ENCODE measurements at places on chromosomes 13 and 19.

GRCh38 chr19:55247621-55248099 is 11.2 kb downstream of the PPP6R1 start:
- no peak for DNase-seq

GRCh38 chr13:46339035-46339666 is 47.9 kb downstream of the RUBCNL start:
- DNase-seq: no peak

DNA sequence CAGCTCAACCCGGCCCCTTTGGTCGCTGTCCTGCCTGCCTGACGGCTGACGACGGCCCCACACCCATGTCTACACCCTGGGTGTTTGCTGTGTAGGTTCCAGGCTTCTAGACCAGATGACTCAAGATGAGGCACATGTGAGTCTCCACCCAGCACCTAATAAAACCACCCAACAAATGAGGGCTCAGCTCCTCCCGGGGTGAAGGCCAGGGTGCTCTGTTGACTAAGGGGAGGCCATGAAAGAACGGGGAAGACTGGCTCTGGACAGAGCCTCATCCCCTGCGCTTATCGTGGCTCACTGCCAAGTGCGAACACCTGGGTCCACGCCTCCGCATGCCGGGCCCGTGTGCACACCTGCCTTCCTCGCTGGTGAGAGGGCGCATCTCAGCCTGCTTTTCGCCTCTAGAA is 39.6 kb downstream of the COL4A2 start:
- no peak for DNase-seq

GRCh38 chr19:33175886-33176669 is 18.1 kb upstream of the LRP3 start:
- DNase-seq: no peak

GRCh38 chr19:58509731-58510083 is 2.1 kb downstream of the SLC27A5 start:
- DNase-seq: no peak

DNA sequence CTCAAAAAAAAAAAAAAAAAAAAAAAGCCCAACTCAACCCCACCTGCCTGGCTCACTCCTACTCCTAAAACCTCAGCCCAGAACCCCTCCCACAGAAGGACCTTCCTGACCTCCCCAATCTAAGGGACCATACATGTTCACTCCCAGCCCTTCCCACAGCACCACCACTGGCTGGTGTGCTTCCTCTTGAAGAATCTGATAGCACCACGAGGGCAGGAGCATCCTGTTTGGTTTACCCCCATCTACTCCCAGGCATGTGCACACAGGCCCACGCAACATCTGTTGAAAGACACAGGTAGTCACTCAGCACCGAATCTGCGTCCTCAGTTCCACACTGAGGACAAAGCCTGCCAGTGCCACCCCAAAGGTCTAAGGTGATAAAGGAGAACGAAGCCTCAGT is 8.2 kb downstream of the LATS2 start:
- no peak for DNase-seq

GRCh38 chr19:38389101-38389925 is 816 bp downstream of the SPRED3 start:
- DNase-seq: no peak

- peak; percentile 95 for DNase-seq
Measured at GRCh38 chr13:99916366-99917103, 55.0 kb downstream of the ZIC5 start.

GRCh38 chr13:29993716-29994488 is 143.5 kb upstream of the UBL3 start:
- DNase-seq: no peak

DNA sequence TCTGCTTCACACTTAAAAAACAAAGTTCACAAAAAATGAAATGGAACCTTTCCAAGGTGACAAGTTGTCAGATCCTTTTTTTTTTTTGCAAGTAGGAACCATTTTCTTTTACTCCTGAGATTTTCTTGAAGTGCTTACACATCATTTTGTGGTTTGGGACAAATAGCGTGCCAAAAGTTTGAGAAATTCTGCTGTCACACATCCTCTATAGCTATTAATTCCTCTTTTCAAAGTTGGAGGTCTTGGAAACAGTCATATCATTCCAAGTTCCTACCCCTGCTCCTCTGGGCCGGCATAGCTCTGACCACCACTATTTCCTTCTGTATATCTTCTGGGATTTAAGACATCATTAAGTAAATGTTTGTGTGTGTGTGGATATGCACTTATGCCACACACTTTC is 421.6 kb upstream of the SLC10A2 start:
- no peak for DNase-seq

GRCh38 chr19:2476451-2477140 is 669 bp downstream of the GADD45B start:
- DNase-seq: peak; percentile 44

All from NCI-H1092 treated with DMSO at 0.1 percent for 48 hours (cell line).